Activated CD4-positive, alpha-beta T cell treated with anti-CD3 and anti-CD28 coated beads for 24 hours (primary cell): ENCODE measurements at places on chromosomes 11 and 22.

- DNase-seq = no peak
Observed at GRCh38 chr11:86664930-86665329, 7.5 kb downstream of the ME3 start.

DNA sequence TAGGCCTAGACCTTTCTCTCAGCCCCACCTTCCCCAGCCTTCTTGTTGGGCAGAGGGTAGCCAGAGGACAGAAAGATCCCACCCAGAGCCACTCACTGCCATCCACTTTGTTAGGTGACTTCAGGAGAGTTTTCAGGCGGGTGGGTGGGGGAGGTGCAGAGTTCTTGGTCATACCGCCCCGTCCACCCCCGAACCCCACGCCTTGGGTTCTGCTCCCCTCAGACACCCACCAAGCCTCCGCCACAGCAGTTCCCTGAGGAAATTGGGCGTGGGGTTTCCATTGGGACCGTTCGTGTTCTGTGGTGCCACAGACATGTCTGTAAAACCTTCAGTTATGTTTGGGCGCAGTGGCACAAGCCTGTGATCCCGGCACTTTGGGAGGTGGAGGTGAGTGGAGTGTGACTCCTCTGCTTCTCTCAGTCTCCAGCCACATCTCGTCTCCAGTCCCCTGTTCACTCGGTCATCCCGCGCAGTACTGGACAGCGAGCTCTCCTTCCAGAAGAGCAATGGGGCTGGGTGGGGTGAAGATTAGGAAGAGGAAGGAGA is 1.5 kb downstream of the MIF start:
- DNase-seq = no peak

DNA sequence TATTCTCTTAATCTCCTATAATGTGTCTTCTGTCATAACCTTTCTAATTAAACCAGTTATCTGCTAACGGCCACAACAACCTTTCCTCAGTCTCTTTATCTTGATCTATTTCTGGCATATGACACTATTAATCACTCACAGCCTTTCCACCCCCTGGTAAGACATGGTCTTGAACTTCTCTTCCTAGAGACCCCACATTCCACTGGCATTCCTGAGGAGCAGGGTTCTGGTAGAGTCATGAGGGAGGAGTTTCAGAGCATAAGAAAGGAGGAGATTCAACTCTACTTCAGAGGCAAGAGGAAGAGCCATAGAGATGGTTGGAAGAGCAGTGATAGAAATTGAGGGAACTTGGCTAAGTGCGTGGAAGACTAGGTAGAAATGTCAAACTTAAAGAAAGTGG is 325.6 kb downstream of the BLID start:
- DNase-seq = no peak

- DNase-seq = no peak
Observed at GRCh38 chr11:112856591-112856990, 104.6 kb upstream of the NCAM1 start.

DNA sequence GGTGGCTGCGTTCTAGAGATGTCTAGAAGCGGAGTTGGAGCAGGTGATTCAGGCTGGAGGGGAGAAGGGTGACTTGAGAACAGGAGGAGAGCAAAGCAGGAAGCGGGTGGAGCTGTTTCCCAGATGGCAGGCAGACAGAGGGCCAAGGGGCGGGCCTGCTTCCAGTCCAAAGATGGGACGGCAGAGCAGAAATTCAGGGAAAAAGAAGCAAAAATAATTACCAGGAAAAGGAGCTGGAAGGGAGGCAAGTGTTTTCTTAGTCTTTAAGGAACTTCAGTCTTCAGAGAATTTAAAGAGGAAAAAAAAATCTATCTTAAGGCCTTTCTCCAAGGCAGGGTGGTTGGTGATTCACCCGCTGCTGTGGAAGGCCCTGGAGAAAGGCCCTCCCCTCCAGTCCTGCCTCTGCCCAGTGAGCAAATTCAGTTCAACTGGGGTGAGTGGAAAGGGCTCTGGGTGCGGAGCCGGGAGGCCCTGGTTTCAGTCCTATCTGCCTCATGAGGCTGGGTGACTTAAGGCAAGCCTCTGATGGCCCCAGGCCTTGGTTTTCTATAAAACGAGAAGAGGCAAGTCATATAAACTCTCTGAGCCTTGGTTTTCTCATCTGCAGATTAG is 4.5 kb upstream of the CREB3L1 start:
- DNase-seq = no peak

DNA sequence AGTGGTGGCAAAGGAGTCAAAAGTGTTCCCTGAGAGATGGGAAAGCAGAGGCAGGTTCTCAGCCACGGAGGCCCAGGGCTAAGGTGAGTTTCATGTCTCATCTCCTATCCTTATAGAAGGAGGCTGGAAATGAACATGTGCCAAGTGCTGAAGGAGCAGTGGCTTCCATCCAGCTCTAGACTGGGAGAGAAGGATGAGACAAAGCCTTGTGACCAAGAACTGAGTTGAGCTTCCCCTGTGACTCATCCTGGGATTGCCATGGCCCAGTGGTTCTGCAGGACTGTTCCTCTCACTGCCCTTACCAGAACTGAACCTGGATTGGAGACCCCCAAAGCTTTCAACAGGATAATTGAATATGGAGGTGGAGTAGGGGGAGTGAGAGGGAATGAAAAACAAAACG is 16.7 kb upstream of the OR9Q1 start:
- DNase-seq = no peak

GRCh38 chr11:77126861-77127234 is 1.2 kb upstream of the MYO7A start:
- no peak for DNase-seq

GRCh38 chr11:47204637-47204989 is 10.2 kb upstream of the DDB2 start:
- no peak for DNase-seq

DNA sequence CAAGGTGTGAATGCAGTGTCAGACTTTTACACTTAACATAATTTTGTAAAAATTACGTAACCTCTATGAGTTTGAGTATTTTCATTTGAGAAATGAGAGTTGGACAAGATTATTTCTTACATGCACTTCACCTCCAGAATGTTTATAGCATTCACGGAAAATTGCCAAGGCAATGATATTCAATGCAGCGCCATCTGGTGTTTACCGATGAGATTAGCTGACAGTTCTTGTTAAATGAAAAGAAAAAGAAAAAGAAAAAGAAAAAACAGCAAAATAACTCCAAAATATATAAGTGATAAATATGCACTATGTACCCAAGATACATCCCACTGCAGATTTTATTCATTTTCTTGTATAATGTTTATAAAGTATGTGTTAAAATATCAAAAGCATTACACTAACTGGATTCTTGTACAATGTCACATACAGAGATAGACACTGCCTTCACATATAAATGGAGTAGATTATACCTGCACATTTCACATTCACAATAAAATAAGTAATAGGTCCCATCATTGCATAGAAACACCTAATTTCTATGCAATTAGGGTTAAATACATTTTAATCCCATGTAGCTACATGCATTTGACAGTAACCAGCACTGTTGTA is 976.3 kb upstream of the FAT3 start:
- DNase-seq = no peak

- DNase-seq = peak; percentile 25
Observed at GRCh38 chr11:123430721-123431497, 840 bp downstream of the GRAMD1B start.

GRCh38 chr11:121070951-121071845 is 29.8 kb upstream of the TECTA start:
- no peak for DNase-seq

- no peak for DNase-seq
Observed at GRCh38 chr11:8766043-8766987, 83.7 kb downstream of the RPL27A start.

- no peak for DNase-seq
Observed at GRCh38 chr11:8610532-8611116, 16.6 kb upstream of the STK33 start.

- no peak for DNase-seq
Observed at GRCh38 chr11:64801158-64801464, 1.9 kb downstream of the MAP4K2 start.

DNA sequence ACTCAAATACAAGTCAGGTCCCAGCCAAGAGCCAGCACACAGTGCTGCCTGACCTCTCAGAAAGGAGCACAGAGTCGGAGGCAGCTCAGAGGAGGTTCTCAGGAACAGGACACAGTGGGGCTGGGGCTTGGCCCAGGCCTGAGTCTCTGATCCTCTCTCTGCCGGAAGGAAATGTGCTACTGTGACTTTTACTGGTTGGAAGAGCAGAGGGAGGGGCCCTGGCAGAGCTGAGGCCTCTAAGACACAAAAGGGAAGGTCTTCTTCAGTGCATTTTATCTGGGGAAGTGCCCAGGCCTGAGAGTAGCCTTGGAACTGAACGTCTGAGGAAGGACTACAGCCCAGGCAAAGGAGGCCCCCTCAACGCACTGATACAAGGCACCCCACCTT is 16.2 kb upstream of the CASTOR1 start:
- DNase-seq = no peak

GRCh38 chr11:61891331-61892084 is at the start of gene FADS3:
Gene FADS3, minus strand, starts transcription at chr11:61891545. Its CDS starts 164 bp downstream, at chr11:61891381.
- peak; percentile 21 for DNase-seq

- DNase-seq = no peak
Observed at GRCh38 chr11:266676-267439, 11.3 kb upstream of the NLRP6 start.

DNA sequence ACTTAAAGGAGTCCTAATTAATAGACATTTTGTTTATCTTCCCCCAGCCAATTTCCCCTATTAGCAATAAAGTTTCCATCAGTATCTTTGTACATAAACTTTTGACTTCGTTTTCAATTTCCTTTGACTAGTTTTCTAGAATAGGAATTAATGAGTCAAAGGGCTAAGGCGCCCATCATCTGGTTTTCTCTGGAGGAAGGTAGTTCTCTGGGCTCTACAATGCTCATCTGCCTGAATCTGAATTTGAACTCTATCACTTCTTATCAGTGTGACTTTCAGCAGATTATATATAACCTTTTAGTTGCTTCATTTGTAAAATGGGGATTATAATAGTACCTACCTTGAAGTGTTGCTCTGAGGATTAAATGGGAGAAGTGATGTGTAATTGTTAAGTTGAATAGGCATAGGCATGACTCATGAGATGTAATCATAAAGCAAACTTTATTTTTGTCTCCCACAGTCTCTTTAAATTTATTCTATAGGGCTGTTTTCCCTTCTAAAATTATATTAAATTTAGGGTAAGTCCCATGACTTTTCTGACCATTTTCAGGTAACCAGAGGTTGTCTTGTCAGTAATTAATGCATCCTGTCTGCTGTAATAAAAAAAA is 5.8 kb upstream of the TUB start:
- no peak for DNase-seq

GRCh38 chr11:108662700-108663099 is 2.2 kb upstream of the DDX10 start:
- DNase-seq = no peak

DNA sequence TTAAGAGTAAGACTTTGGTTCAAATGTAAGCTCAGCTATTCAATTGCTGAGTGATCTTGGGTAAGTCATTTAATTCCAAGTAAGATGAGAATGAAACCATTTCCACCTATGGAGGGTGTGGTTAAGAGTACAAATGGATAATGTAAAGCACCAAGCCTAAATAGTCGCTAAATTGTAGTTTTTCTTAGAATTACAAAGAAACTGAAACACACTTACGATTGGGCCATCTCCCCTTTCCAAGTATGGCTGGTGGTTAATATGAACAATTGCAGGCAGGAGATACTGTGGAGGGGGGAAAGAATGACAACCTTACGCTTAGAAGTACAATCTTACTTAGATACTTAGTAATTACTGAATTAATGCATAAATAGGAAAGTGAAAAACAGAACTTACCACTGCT is 8.2 kb downstream of the DDX17 start:
- no peak for DNase-seq

GRCh38 chr11:118153516-118153915 is 893 bp upstream of the SCN4B start:
- DNase-seq = no peak

- no peak for DNase-seq
Observed at GRCh38 chr11:101880222-101880621, 34.6 kb upstream of the CEP126 start.

- DNase-seq = no peak
Observed at GRCh38 chr11:73343076-73343873, 32.9 kb upstream of the RELT start.

GRCh38 chr11:120343429-120343828 is 7.2 kb downstream of the ARHGEF12 start:
- DNase-seq = no peak

DNA sequence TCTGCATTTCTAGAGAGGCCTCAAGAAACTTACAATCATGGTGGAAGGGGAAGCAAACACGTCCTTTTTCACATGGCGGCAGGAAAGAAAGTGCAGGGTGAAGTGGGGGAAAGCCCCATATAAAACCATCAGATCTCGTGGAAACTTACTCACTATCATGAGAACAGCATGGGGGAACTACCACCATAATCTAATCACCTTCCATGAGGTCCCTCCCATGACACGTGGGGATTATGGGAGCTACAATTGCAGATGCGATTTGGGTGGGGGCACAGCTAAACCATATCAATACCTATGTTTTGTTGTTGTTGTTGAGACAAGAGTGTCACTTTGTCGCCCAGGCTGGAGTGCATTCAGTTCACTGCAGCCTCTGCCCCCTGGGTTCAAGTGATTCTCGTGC is 29.9 kb downstream of the SFI1 start:
- DNase-seq = no peak

- DNase-seq = no peak
Observed at GRCh38 chr22:38601221-38601764, 31.3 kb upstream of the DMC1 start.

DNA sequence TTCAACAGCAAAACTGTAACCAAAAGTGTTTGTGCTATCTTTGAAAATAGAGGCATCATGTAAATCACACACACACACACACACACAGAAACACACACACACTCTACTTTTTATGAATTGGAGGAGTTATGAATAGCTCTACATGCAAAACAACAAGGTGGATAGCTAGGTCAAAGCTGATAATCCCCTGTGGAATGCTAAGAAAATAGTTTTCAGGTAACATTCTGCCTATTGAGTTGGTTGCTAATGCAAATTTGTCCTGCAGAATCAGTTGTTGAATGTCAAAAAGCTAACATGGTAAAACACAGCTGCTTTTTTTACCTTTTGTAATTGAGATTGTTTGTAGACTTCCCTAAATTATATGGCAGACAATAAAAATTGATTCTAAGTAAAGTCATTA is 1658.4 kb upstream of the RAG2 start:
- no peak for DNase-seq

DNA sequence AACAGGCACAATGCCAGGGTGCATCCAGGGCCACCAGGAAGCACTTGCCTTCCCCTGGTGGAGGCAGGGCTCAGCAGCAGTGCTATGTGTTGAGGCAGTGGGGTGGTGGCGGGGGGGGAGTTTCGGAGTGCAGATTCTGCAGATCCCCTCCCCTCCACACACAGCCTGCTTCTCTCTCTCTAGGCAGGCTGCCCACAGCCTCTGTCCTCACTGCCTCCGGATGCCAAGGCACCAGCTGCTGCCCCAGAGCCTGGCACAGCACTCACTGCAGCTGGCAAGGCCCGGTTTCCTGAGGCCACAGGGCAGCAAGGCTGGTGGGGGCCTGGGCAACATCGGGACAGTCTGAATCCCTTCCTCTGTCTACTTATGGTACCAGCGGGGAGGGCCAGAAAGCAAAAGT is 35.8 kb downstream of the NRXN2 start:
- no peak for DNase-seq

- DNase-seq = no peak
Observed at GRCh38 chr11:60705895-60706294, 6.5 kb downstream of the MS4A8 start.

- DNase-seq = no peak
Observed at GRCh38 chr11:86181379-86181778, 63.2 kb upstream of the EED start.

GRCh38 chr11:33402066-33402465 is 144.9 kb downstream of the HIPK3 start:
- no peak for DNase-seq

GRCh38 chr11:3929649-3930048 is 74.2 kb downstream of the STIM1 start:
- DNase-seq = no peak
